ENCODE measurements at places on chromosomes 4 and X.
A peak's percentile ranks its signal among the peaks of the same experiment; 100 is the strongest.

DNA sequence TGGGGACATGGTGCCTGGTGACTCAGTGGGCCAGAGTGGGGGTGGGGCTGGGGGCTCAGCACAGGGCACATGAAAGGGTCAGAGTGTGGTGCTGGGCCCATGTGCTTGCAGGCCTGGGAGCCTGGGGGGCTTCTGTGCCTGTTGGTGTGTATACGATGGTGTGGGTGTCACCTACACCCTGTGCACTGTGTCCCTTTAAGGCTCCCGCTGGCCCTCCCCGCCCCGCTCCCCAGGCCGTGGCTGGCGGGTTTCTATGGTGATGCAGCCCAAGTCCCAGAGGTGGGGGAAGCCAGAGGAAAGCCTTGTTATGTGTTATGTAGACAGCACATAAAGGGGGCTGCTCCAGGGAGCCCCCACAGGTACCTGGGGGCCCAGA is 5.5 kb downstream of the L1CAM start:
- no peak for DNase-seq

DNA sequence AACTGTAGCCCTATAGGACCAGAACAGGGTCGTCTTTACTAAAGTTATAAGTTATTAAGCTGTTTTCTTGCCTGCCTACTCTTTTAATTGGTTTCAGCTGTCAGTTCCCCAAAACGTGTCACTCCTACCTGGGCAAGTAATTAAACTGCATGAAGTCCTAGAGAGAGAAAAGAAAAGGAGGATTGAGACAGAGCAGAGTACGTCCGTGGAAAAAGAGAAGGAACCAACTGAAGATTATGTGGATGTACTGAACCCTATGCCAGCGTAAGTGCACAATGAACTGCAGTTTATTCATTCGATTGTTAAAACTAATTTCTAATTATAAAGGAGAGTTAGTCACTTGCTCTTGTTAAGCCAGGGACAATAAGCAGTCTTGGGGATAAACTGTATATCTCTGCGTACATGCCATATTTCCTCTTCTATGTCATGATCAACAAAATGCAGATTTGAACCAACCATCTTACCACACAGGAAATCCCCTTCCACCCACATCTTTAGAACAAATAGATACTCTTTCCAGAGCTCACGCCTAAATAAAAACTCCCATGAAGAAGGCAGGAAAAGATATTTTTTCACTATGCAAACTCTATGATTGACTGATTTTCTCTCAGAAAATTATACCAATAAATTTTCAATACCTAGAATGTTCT is 22.8 kb downstream of the STAP1 start:
- DNase-seq: no peak

DNA sequence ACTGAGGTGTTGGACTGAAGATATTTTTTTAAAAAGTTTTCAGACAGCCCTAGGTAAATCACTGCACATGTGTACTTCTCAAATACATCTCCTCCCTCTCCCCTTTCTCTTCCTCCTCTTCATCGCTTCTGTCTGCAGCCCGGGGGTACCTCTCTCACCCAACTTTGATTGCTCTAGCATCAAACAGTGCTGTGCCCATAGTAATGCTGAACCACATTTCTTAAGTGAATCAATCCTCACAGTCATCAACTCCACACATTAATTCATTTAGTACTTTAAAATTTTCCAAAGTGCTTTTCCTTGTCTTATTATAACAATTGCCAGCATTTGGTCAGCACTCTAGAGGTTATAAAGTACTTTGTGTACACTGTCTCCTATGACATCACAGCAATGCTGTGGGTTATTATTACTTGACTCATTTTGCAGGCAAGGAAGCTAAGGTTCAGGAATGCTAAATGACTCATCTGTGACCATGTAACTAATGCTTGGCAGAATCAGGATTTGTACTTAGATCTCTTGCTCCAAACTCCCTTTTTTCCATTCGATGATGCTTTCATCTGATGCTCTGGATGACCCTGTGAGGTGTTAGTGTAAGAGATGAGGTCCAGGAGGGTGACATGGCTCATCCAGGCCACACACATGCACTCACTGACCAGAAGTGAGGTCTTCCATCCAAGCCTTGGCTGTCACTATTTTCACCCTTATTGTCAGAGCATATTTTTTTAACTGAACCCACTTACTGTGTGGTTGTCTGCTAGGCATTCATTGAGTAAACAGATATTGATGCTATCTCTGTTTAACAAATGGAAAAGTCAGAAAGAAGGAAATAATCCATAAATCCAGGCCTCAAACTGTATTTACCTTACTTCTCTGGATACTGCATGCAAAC is 58.8 kb downstream of the RHOH start:
- peak; percentile 19 for DNase-seq

DNA sequence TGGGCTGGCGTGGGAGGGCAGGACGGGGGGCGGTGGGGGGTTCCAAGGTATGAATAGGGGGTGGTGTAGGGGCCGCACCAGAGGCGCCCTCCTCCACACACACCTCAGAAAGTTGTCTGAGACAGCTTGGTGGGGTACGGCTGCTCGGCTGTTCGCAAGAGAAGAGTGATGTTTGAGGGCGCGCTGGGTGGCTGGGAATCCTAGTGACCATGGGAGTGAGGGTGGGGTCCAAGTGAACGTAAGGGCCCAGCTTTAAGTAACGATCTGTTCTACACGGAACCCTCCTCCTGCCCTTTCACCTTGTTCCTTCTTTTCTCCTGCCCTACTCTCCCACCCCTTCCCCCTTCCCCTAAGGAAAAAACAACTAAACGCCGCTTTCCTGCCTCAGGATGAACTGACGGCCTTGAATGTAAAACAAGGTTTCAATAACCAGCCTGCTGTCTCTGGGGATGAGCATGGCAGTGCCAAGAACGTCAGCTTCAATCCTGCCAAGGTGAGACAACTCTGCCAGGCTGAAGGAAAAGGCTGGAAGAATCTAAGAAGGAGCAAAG is 664 bp downstream of the MED12 start:
- no peak for DNase-seq

DNA sequence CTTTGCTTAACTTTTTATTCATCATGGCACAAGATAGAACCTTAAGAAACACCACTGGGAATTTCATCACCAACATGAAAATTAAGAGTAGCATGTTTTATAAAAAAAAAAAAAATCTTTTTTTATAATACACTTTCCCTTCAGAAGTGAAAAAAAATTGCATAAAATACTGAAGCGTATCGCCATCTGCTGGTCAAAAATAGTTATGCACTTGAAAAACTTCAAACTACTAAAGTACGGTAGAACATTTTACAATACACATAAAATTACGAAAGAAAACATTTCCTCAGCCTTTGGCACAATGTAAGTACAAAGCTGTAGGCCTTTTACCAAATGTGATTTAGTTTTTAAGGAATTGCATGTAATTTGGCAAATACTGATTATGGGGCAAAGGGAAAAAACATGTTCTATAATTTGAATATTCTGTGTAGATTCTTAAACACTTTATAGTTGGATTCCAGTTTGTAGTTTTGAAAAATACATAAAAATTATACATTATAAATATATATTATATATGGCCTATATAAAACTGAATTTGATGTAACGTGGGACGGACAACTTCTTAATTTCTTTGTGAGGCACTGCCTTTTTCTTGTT is 26.5 kb downstream of the HCCS start:
- DNase-seq: peak; percentile 81

DNA sequence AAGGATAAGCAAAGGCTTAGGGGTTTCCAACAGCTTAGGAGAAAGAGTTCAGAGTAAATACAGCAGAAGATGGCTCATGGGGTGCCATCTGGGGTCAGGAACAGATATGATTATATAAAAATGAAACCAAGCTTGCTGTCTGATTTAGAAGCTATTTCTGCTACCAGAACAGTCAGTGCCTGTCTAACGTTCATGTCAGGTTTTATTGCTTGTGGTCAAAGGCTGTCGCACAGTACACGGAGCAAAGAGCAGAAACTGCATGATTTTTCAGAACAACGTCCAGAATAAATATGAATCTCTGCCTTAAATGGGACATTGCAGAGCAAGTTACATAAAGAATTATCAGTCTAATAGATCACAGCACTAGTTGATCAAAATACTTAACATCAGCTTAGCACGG is 17.4 kb downstream of the CETN2 start:
- no peak for DNase-seq

DNA sequence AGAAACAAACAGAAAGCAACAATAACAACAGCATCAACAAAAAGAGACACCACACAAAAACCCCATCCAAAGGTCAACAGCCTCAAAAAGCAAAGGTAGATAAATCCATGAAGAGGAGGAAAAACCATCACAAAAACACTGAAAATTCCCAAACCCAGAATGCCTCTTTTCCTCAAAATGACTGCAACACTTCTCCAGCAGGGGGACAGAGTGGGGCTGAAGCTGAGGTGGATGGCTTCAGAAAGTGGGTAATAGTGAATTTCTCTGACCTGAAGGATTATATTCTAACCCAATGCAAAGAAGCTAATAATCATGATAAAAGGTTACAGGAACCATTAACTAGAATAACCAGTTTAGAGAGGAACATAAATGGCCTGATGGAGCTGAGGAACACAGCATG is 888.2 kb downstream of the RAB28 start:
- DNase-seq: no peak

DNA sequence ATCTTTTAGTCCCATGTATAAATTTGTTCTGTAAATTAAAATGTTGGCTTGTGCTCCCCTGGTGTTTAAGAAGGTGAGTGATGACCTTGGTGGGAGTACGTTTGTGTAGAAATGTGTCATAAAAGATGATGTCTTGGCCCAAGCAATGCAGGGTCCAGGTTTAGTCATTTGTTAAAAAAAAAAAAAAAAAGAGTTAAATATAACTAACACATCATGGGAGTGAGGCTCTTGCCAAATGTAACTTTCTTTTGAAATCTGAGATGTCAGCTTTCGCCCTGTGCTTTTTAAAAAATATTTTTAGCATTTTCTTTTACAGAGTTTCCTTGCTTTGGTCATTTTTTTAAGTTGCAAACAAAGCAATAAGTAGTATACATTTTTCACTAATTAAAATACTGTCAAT is 135.6 kb downstream of the FBXO8 start:
- DNase-seq: no peak

- peak; percentile 94 for DNase-seq
Measured at GRCh38 chr4:74152836-74153235, 5.1 kb upstream of the MTHFD2L start.

DNA sequence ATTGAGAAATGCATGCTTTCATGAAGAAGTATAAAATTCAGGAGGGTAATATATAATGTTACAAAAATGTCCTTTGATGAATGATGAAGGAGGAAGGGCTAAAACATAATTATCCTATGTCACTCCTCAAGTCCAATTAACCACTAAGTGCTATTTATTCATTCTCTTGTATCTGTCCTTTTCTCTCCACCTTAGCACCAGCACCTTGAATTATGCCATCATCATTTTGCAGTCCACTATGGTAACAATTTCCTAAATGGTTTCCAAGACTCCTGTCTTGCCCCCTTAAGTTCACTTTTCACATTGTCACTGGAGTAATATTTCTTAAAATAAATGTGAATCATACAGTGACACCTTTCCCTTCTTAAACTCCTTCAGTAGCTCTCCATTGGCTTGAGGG is 756.3 kb downstream of the STPG2 start:
- DNase-seq: no peak

- DNase-seq: peak; percentile 72
Measured at GRCh38 chr4:75919920-75920319, 17.7 kb upstream of the PPEF2 start.

GRCh38 chr4:156815717-156816359 is 155.8 kb downstream of the PDGFC start:
- no peak for DNase-seq

- peak; percentile 94 for DNase-seq
Measured at GRCh38 chrX:7147978-7148854, at the start of gene PUDP. Gene PUDP, minus strand, starts transcription at chrX:7148153. Its CDS starts 40 bp downstream, at chrX:7148113.

GRCh38 chrX:134173541-134174272 is 63.3 kb upstream of the CCDC160 start:
- peak; percentile 30 for DNase-seq

- peak; percentile 48 for DNase-seq
Measured at GRCh38 chrX:119870626-119871131, 854 bp downstream of the RNF113A start.

DNA sequence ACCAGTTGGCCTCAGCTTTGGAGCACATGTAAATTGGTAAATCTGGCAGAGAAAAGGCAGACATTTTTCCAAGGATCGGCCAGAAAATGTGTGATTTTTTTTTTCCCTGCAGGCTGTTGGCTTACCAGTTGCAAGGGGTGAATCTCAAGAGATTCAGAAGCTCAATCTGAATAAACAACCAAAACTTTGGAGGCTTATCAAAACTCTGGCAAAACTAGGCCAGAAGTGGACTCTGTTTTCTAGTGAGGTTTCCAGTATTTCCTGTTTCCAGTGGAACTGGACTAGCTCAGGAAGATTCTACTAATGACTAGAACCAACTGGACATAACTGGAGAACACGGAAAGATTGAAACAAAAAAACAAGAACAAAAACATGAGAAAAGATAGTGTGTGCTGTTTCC is 191.3 kb downstream of the SMIM20 start:
- peak; percentile 37 for DNase-seq

DNA sequence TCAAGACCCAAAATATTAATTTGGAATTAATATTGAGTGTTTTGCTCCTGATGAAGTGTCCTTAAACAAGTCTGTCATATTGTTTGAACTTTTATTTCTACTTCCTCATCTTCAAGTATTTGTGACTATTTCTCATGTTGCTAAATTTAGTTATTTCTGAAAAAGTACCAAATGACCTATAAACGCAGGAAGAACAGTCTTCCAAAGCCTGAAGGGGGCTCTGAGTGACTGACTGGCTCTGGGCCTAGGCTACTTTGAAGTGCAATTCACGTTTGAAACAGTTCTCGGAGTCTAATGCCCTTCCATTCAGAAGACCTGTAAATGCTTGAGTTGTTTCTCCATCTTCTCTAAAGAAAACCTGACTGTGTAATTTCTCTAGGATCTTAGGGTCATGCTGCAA is 26.5 kb downstream of the GALNT7 start:
- peak; percentile 62 for DNase-seq

DNA sequence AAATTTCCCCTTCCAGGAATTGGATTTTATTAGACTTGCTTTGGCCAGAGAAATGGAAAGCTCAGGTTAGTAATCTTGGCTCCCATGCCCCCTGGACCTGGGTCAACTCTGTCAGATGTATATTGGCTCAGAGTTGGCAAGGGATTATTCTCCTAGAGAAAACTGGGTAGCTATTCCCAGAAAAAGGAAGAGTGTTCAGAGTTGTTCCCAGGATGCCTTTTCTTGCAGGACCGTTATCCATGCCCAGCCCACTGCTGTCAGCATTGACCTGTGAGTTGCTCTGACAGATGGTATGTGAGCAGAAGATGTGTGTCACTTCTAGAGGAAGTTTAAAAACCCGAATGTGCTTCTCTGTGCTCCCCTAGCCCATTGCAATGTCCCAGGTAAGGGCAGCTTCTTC is 509.9 kb upstream of the ZFP42 start:
- DNase-seq: no peak
